CD4-positive, alpha-beta T cell treated with Interleukin-15 for 1 hour (primary cell): ENCODE measurements at places on chromosomes 11 and 22.

DNA sequence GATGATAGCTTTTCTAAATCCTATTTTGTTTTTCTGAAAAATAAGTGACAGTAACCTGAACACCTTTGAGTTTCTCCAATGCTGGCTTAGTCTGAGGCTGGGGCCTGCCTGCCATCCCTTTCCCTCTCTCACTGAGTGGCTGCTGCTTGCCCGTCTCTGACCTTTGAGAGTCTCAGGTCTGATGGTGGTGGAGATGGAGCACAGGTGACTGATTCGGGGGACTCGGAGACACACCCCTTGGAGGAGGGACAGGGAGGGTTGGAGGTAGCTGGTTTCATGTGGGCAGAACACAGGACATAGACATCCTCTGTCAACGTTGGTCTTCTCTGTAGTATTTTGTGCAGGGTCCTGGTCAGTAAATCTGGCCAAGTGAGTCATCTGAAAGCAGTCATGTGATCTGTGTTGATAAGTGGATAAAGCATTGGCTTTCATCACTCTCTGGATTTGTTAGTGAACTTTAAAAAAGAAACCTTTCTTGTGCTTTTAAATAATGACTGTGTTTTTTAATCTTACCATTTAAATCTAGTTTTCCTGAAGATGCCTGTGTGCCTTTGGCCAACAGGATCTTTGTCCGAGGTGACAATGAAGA is 47.1 kb upstream of the CLDN5 start:
- no peak for DNase-seq

- no peak for DNase-seq
Measured at GRCh38 chr11:102950622-102951081, 4.9 kb downstream of the MMP13 start.

DNA sequence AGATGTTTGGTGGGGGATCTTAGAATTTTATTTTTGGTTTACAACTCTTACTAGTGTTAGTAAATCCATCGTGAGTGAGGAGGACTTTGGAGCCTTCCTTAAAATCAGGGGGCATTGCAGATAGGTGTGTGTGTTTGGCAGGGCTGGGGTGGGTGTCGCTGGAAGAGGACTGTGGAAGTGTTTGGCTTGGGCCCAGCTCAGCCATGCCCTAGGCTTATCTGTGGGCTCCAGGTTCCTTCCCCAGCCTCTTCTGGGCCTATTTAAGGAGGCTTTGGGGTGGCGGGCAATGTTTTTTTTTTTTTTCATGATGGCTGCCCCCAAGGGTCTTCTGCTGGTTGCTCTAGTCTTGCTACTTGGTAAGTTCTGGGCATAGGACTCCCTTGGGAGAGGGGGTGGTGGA is 22.1 kb downstream of the MTFP1 start:
- no peak for DNase-seq

DNA sequence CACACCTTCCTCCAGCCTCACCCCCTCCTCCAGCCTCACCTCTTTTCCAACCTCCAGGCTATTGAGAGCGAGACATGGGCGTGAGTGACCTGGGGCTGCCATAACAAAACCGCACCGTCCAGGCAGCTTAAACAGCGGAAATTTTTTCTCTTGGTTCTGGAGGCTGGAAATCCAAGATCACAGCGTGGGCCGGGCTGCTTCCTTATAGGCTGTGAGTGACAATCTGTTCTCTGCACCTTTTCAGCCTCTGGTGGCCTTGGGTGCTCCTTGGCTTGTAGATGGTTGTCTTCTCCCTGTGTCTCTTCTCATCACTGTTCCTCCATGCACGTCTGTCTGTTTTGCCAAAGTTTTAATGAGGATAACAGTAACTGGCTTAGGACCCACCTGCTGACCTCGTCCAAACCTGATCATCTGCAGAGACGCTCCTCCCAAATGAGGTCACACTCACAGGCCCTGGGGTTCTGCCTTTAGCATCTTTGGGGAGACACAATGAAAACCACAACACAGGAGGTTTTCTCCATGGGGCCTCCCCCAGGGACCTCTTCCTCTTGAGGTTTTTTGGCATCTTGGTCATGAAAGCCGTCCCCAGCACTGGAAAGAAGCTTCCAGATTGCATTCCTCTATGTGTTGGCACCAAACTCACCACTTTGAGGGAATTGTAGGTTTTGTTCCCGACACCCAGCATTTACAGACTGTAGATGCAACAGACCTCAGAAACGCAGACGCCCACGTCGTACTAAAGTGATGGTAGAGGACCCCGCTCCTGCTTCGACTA is 878.1 kb downstream of the BRD1 start:
- no peak for DNase-seq

- no peak for DNase-seq
Measured at GRCh38 chr11:25183411-25183810, 686.6 kb downstream of the LUZP2 start.

DNA sequence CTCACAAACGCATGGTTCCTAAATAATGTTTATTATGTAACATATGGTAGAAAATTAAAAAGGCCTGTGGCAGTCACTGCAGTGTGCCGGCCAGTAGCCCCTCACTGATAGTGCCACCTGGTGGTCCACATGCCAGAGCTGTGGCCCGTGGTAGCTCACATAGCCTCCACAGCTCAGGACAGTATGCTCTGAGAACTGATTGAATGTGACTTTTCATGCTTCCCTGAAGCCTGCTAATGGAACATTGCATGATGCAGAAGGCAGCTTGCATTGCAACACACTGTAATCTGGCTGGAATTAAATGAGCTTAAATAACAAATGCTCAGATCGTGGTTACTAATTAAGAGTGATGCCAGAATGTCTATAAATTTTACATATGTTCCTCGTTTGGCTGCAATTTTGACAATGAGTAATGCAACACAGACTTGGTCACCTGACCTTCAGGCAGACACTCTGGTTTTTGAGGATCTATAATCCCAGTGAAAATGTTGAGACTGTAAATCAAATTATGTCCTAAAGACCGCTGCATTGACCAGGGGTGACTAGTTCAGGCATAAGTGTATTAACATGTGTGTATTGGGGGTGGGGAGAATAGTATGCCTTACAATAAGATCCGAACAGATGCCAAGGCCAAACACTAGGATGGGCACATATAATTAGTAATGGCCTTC is 566.4 kb downstream of the METTL15 start:
- no peak for DNase-seq
